Stimulated activated CD8-positive, alpha-beta memory T cell treated with anti-CD3 and anti-CD28 coated beads, Interleukin-7, amount 100 ng/mL, for 4 hours (primary cell): ENCODE measurements at places on chromosomes 12 and 14.

- DNase-seq, result no peak
These were observed 82.7 kb downstream of the PPP2R5C start for GRCh38 chr14:101844219-101844618.

DNA sequence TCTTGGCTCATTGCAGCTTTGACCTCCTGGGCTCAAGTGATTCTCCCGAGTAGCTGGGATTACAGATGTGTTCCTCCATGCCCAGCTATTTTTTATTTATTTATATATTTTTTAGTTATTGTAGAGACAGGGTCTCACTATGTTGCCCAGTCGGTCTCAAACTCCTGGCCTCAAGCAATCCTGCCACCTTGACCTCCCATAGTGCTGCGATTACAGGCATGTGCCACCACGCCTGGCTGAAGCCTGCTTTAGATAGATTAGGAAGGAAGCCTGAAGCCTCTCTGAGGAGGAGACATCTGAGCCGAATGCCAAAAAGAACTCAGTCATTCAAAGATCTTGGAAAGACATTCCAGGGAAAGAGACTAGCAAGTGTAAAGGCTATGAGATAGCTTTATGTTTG is 10.2 kb downstream of the INHBC start:
- no peak for DNase-seq

GRCh38 chr14:21505012-21505553 is 6.1 kb downstream of the METTL3 start:
- DNase-seq, result no peak

GRCh38 chr12:46390881-46391280 is 18.3 kb upstream of the SLC38A2 start:
- no peak for DNase-seq

GRCh38 chr12:42446761-42447160 is 120.8 kb downstream of the PPHLN1 start:
- no peak for DNase-seq

- no peak for DNase-seq
These were observed 118.8 kb downstream of the ST8SIA1 start for GRCh38 chr12:22215467-22216253.

DNA sequence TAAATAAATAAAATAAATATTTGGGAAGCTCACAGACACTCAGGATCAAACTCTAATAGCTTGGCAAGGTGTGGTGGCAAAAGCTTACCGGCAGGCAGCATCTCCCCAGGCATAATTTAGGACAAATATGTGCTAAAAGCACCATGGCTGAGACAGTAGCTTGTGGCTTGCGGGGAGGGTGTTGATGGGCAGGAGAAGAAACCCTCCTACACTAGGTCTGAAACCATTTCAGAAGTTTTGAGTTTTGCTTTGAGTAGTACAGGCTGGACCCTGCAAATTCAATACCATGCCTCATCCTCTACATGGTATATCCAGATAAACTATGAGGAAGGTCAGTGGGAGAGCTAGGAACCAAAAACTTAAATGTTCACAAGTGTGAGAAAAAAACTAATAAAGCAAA is 33.1 kb downstream of the MAP3K9 start:
- DNase-seq, result no peak

DNA sequence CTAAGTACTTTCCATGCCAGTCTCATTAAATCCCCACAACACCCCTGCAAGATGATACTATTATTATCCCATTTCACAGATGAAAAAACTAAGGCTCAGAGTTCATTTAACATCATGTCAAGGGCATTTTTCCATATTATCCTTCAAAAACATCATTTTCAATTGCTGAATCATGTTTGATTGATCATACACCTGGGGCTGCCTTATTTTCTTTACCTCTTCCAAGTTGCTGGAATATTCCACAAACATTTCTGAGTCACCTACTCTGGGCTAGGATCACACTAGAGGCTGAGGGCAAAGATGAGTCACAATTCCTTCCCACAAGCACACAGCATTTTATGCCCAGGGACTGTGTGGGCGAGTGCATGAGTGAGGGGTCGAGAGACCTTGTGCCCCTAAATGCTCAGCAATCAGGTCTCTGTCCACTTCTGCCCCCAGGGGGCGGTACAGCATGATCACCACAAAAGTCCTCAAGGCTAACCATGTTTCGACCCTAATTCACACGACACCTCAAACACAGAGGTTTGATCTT is 14.1 kb upstream of the TMEM119 start:
- peak; percentile 62 for DNase-seq

- no peak for DNase-seq
These were observed 60.2 kb upstream of the ATP2B1 start for GRCh38 chr12:89768586-89769482.

DNA sequence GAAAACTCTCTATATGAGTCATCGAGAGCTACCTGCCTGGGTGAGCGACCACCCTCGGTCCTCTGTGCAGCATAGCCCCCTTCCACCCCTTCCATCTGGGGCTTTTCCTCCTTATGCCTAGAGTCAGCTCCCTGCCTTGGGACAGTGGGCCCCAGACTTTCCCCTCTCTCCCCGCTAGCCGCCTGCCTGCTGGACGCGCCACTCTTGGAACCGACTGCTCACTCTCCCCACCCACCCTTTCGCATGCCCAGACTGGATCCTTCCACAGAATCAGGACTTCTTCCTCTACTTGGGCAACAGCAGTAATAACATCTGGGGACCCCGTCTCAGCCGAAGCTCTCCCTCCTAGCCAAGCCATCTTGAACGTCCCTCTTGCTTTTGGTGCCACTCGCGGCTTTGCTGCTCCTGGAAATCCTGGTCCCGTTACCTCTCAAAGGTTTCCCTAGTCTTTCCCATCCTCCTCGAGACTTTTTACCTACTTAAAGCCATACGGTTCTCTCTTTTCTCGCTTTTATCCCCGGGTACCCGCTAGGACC is 671 bp downstream of the ESYT1 start:
- DNase-seq, result no peak

- no peak for DNase-seq
These were observed 101.2 kb upstream of the SLC16A7 start for GRCh38 chr12:59494617-59495016.

DNA sequence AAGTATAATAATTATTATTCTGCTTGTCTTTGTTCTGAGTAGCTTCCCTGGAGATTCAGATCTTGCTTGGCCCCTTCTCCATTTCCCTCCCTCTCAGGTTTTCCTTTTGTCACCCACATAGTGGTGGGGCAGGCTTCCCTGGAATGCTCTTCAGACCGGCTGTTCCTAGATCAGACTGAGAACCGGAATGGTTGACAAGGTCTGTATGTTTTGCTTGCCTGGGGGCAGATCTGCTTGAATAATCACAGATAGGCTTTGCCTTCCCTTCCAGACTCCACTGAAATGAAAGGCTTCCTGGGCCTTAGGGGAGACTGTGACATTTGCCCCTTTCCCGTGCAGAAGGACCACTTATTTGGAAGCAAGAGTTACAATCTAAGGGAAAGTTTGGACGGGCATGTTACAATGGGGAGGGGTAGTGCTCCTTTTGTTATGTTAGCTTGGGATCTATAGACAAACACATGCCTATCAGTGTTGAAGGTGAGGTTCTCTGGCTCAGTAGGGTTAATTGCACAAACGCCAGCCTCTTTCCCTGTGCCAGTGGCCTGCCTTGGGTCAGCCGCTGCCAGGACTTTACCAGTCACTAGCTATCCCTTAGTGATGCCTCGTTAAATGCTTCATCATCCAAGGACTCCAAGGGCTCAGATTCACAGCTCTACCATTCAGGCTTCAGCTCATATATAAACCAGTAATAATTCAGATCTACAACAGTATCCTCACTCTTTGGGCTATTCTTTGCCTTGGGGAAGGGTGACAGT is 178.6 kb downstream of the SNAPC1 start:
- DNase-seq, result no peak

DNA sequence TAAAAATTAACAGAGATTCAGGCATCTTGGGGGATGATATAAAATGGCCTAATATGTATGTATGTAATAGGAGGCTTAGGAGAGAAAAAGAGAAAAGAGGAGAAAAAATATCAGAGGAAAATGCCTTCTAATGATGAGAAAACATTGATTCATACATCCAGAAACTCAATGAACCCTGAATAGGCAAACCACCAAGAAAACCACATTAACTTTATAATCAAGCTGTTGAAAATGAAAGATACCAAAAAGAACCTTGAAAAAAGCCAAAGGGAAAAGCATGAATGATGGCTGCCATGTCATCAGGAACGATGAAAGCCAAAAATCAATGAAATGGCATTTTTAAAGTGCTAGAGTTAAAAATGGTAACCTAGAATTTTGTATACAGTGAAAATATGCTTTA is 180.2 kb downstream of the EPS8 start:
- no peak for DNase-seq

- no peak for DNase-seq
These were observed 160.3 kb upstream of the PELI2 start for GRCh38 chr14:55957950-55958349.

- no peak for DNase-seq
These were observed 8.0 kb upstream of the CERS5 start for GRCh38 chr12:50174971-50175715.

DNA sequence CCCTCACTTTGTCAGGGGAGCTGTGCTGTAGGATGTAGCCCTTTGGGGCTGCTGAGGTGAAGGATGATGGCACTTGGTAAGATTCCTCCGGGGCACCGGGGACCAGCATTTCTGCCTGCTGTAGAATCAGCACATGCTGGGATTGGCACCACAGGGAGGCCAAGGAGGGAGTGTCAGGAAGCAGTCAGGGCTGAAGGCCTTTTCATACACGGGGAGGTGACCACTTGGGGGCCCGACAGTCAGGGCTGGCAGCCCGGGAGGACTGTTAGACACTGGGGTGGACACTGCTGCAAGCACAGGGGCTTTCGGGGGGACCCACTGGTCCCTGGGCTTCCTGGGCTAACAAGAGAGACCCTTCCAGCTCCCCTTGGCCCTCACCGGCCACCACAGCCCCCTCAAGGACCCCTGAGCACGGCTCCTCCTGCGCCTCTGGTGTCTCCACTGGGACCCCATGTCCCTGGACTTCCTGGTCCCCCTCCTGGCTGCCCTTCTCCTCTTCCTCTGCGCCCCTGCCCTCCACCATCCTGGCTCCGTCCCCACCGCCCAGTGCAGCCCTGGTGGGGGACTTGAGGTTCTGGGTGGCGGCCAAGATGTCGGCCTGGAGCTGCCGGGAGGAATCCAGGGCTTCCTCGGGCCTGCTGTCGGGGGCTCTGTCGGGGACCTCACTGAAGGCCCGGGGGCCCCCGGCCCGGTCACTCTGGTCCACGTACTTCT is 6.5 kb downstream of the TMEM119 start:
- no peak for DNase-seq

DNA sequence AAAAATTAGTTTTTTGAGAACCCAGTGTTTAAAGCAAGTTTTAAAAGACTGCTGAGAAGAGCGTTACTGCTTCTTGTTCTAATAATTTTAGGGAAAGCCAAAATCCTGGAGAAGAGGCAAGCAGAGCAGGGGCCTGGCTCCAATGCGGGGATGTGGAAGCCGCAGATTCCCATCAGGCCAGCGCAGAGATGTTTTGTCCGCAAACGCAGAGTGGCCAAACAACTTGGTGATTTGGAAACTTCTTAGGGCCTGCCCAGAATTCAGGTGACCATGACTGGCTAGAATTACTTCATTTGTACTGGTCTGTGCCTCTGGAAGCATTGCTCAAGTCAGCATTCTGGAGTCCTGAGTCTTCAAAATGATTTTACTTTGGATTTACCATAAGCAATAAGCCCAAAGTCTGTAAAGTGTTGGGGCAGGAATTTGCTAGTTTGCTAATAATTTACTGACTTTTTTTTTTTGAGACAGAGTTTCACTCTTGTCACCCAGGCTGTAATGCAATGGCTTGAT is 208.4 kb downstream of the PPM1H start:
- DNase-seq, result no peak

GRCh38 chr14:59582845-59583509 is 6.4 kb upstream of the CCDC175 start:
- no peak for DNase-seq

- no peak for DNase-seq
These were observed 693.3 kb downstream of the MED13L start for GRCh38 chr12:115584156-115584555.

DNA sequence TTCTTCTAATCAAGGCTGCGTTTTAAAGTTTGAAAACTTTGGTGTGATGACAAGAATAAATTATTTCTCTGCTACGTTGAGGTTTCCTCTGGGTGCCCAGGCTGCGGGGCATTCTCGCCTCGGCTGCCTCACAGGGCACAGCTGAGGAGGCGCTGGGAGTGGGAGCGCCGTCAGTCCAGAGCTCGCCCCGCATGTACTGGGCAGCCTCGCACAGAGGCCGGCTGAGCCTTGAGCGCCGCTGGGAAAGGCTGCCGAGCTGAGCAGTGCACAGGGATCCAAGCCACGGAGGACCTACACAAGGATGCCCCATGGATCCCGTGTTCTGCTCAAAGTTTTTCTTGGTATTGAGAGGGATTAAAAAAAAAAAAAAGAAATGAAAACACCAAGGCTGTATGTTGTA is 11.6 kb downstream of the RFX4 start:
- no peak for DNase-seq

GRCh38 chr12:119204131-119204530 is 25.4 kb downstream of the HSPB8 start:
- no peak for DNase-seq

DNA sequence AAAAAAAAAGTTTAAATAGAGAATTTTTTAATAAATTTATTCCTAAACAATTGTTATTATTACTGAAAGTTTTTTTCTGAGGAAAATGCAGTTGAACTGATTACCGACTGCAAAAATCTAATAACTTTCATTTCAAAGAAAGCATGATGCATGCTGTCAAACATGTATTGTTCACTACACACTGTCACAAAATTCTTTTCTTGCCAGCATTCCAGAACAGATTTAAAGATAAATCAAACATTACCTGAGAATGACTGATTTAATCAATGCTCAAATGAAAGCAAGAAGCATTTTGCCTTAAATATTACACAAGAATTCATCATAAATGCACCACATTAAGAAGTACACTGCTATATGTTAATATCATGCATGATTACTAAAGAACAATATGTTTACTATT is 588.3 kb downstream of the SLC16A7 start:
- DNase-seq, result no peak

GRCh38 chr12:118884226-118884625 is 97.1 kb upstream of the SRRM4 start:
- DNase-seq, result no peak

- no peak for DNase-seq
These were observed 135.9 kb upstream of the MDM1 start for GRCh38 chr12:68468036-68468435.

GRCh38 chr14:101743701-101744100 is 17.8 kb upstream of the PPP2R5C start:
- no peak for DNase-seq

GRCh38 chr12:53809005-53809404 is 57.2 kb upstream of the CISTR start:
- DNase-seq, result no peak

GRCh38 chr12:21691515-21691914 is 33.9 kb upstream of the LDHB start:
- no peak for DNase-seq

- DNase-seq, result no peak
These were observed 88.5 kb downstream of the TSPAN8 start for GRCh38 chr12:71069311-71069710.

GRCh38 chr14:101561145-101561896 is at the start of gene DIO3:
TSS of gene DIO3 (plus strand) at chr14:101561495.
- no peak for DNase-seq

GRCh38 chr14:105147671-105148603 is 20.6 kb downstream of the JAG2 start:
- DNase-seq, result no peak

- no peak for DNase-seq
These were observed 46.9 kb upstream of the SLC16A7 start for GRCh38 chr12:59548930-59549329.

- DNase-seq, result no peak
These were observed 123.8 kb downstream of the AACS start for GRCh38 chr12:125189015-125189414.
